GOT3 (cell line): ENCODE measurements at places on chromosomes 2 and 18.

DNA sequence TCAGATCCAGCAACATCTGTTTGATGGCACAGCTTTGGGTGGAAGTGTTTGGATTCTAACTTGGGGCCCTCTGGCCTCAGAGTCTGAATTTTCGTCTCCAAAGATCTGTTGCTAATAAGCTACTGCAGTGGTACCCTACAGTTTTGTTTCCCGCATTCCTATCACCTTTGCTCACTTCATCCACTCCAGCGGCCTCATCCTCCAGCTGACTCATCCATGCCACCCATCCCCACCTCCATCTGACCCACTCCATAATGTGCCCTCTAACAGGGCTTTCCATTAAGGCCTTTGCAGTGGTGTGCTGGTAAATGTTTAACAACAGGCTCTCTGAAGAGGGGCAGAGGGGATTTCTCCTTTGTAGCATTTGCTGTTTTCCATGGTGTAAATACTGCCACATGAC, 225.5 kb downstream of the TGIF1 start:
- DNase-seq, result no peak

DNA sequence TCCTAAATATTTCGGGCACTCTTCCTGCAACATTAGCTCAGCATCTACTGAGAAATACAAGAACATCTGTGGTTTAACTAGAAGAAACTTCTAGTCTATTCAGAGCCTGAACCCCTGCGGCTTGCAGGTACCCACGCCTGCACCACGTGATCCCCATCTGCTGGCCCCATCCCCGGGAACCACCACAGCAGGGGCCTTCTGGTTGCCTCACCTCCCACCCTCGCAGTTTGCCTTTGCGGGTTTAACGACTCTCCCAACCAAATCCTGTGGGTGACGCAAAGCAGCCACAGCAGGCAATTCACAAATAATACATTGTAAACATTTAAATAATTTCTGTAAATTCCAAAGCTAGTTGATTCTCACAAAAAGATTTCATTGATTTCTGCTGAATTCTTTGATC, 90.2 kb upstream of the TMEM18 start:
- no peak for DNase-seq

DNA sequence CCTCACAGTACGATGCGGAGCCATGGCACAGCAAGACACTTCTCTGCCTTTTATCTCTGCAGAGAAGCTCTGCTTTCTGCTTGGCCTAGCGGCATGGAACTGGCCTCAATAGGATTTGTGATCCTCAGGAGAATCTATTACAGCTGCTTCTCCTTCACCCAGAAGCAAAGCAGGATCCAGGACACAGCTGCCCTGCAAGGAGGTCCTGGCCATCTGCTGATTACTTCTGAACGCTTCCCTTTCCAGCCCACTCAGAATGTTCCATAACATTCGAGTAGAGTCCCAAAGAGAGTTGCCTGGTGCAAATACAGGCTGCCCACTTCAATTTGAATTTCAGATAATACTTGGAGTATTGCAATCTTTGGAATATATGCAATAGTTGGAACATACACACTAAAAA, 29.2 kb upstream of the KCNS3 start:
- no peak for DNase-seq

GRCh38 chr18:57336343-57336742, 16.0 kb upstream of the ST8SIA3 start:
- no peak for DNase-seq
